ENCODE measurements at places on chromosomes 7 and 10.

DNA sequence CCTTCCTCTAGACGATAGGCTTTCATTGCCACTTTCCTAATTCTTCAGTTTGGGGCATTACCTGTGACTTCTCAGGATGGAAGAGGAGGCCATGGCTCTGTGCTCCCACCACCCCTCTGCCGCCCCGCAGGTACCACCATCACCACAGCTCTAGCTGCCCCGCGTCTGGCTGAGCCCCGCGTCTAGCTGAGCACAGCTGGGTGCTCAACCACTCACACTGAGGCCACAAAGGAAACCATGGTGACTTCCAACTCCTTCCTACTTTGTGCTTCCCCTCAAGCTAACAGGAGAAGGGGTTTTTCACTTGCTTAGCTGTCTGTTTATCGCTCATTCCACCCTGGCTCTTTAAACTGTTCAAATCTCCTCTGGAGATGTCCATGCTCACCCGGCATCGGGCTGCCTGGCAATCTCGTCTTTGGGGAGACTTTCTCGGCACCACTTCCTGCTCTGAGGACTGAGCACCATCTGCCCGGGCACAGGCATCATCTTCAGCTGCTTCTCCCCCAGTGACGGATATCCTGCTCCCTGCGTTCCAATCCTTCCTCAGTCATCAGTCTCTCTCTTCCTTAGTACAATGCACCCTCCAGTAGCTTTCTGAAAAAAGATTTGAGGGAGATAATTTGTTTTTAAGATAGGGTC is 59.4 kb downstream of the MAD1L1 start:
- no peak for DNase-seq

GRCh38 chr10:26057466-26057865 is 123.4 kb downstream of the MYO3A start:
- DNase-seq: no peak

- DNase-seq: peak; percentile 7
Measured at GRCh38 chr7:108570146-108570755, 577 bp downstream of the DNAJB9 start.

DNA sequence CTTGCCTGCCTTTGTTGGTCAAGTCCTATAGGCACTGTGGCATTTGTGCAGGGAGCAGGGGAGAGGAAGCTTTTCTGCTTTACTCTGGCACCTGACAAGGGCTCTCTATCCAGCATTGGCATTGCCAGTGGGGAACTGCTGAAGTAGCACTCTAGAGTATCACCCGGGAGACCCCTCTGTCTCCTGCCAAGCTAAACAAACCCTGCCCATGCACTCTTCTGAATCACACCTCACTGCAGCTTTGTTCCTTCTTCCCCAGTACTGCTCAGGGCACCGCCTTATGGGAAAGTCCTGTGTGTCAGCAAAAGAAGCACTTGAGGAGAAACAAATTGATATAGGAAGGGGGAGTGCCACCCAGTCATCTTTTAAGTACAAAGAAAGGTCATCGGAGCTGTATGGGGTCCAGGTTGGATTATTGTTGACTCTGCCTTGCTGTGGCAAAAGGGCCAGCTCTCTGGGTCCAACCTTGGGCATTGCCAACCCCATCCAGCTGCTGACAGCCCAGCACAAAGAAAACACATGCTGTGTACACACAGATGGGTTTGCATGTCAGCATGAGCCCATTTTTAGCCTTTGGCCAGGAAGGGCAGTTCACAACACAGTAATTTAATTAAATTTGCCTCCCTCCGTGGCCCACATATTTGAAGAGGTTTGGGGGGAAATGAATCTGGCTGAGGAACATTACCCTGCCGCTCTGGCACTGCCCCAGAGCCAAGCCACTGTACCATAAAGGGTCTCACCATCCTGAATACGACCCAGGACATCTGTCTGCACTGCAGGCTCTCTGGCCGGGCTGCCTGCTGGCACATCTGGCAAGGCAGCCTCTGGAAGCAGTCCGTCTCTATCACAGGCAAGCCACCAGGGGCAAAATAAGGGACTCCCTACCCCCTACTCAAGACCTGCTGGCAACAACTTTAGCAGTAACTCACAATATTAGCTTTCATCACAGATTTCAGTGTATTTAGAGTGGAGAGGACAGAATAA is 13.1 kb downstream of the LRRC4 start:
- DNase-seq: no peak

GRCh38 chr7:101200862-101201599 is at the start of gene MOGAT3:
Gene MOGAT3, minus strand, starts transcription at chr7:101201036. Its CDS starts 182 bp downstream, at chr7:101200854.
- no peak for DNase-seq

DNA sequence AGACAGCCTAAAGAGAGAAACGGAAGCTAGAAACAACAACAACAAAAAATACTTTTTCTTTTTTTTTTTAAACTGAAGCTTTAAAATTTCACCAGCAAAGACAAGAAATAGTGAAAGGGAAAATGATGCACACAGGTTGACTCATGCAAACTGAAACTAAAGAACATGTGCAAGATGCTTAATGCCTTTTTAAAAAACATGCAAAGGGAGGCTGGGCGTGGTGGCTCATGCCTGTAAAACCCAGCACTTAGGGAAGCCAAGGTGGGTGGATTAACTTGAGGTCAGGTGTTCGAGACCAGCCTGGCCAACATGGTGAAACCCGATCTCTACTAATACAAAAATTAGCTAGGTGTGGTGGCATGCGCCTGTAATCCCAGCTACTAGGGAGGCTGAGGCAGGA is 15.1 kb upstream of the CUBN start:
- DNase-seq: peak; percentile 13

DNA sequence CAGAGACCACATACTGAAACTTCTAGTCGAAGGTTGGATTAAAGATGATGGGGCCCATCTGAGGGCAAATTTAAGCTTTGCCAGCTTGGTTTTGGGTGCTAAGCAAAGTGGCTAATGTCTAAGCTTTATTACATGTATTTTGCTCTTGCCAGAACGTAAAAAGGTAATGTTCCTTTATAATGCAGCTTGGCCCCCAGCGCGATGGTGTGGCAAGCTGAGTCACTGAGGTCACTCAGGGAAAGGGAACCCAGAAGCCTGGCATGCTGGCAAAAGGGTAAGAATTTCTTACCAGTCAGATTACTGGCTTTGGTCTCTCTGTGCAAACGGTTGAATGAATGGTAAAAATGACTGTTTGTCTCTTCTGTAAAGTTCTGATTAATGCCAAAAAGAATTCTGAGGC is 158.3 kb upstream of the KCND2 start:
- no peak for DNase-seq

DNA sequence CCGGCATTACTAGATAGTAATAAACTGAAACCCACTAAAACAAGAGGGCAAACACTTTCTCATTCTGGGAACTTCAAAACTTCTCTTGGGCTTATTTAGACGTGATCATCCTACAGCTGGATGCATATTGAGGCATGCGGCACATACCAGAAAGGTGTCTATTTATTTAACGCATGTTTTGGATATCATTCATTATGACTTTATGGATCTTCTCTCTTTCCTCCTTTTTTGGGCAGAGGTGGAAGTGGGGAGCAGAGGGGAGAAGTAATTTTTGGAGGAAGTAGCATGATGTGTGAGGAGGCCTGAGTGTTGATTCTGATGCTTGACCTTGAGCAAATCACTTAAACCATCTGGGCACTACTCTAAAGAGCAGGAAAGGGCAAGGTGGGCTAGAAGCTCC is 270.6 kb downstream of the TRIL start:
- DNase-seq: no peak

DNA sequence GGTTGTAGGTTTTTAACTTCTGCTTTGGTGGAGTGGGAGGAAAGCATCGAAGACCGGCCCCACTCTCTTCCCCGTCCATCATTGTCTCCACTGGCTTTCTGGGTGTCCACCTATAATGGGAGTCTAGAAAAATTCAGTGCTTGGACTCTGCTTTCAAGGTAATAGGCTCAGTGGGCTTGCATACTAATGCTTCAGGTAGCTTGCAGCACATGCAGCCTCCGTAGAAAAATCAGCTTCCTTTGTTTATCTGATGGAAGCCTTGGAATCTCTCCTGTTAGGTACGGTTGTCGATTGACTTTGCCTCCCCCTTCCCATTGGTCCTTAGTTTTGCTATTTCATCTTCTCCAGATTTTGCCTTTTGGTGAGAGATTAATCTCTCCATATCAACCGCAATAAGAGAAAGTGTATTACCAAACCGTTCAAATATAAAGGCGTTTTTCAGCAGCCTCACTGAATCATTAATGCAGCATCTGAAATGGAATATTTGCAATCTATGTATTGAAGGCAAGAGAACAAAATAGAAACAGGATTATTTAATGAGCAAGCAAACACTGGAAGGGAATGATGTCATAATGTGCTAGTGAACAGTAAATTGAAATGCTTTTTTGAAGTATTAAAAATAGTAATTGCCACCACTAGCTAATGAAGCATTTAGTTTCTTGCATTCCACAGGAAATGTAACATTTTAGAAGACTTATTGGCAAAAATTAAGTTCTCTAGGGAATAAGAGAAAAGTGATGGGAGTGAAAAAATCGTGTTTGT is 944 bp downstream of the AVL9 start:
- no peak for DNase-seq

DNA sequence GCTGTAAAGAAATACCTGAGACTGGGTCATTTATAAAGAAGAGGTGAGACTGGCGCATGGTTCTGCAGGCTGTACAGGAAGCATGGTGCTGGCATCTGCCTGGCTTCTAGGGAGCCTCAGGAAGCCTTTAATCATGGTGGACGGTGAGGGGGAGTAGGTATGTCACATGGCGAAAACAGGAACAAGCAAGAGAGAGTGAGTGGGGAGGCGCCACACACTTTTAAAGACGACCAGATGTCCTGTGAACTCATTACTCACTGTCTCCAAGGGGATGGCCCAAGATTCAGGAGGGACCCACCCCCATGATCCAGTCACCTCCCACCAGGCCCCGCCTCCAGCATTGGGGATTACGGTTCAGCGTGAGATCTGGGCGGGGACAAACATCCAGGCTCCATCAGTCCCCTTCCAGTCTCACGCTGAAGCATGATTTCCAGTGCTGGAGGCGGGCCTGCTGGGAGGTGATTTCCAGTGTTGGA is 3.2 kb downstream of the ZNF316 start:
- no peak for DNase-seq

- no peak for DNase-seq
Measured at GRCh38 chr7:95324431-95324830, at the start of gene PON1. Gene PON1, minus strand, starts transcription at chr7:95324532. Its CDS starts 57 bp downstream, at chr7:95324475.

- no peak for DNase-seq
Measured at GRCh38 chr7:138208142-138208570, 131.9 kb downstream of the AKR1D1 start.

- no peak for DNase-seq
Measured at GRCh38 chr10:8438603-8439002, 384.1 kb downstream of the GATA3 start.

- DNase-seq: no peak
Measured at GRCh38 chr7:30743371-30744074, 8.4 kb upstream of the INMT start.

DNA sequence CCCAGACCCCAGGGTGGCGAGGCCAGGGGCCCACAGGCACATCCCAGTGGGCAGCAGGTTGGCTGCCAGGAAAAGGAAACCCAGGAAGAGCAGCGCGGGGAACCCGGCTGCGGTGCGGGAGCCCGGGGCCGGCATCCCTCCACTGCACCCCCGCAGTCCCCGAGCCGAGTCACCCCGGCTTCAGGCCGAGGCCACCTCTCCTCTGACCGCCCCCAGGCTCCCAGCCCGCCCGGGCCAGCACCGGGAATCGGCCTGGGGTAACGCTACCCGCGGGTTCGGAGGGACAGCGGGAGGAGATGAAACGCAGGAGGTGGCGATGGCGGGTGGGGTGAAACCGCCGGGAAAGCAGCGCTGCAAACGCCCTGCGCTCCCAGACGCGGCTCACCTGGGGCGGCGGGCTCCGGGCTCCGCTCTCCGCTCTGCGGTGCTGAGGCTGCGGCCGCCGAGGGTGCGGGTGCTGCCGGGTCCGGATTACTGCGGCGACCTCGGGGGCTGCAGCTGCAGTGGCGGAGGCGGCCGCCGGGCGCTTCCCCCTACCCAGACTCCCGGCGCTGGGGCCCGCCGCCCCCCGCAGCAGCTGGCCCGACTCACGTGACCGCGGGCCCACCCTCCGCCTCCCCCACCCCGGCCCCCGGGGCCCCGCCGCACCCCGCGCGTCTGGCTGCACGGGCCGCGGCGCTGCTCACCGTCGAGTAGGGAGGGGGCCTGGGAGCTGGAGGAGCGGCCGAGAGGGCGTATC is at the start of gene SCRN1:
SCRN1 (minus strand) TSS at position 545 of the 739 bp plus-strand sequence. CDS start 20,734 bp downstream, outside the sequence.
- no peak for DNase-seq

DNA sequence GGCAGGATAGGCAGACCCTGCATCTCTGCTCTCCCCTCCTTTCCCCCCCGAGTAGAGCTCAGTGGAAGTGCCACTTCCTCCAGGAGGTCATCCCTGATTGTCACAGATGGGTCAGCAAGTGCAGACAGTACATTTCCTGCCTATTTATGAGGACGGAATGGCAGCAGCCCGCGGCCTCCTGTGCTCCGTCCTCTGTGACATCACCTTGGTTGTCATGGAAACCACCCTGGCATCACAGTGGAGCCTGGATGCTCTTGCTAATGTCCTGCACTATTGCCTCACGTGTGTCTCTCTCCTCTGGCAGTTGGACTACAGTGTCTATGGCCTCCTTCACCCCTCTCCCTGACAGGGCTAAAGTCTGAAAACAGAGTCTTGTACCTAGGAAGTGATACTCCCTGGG is 148.6 kb downstream of the SH3PXD2A start:
- DNase-seq: no peak
